HAP-1 (cell line): ENCODE measurements at places on chromosomes 2 and 18.

DNA sequence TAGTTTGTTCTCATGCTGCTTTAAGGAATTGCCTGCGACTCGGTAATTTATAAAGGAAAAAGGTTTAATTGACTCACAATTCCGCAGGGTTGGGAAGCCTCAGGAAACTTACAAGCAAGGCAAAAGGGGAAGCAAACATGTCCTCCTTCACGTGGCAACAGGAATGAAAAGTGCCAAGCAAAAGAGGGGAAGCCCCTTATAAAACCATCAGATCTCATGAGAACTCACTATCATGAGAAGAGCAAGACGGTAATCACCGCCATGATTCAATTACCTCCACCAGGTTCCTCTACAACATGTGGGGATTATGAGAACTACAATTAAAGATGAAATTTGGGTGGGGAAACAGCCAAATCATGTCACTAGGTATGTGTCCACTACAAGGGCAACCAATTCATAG lies 53.9 kb downstream of the MAP4K3 start:
- no peak for DNase-seq

DNA sequence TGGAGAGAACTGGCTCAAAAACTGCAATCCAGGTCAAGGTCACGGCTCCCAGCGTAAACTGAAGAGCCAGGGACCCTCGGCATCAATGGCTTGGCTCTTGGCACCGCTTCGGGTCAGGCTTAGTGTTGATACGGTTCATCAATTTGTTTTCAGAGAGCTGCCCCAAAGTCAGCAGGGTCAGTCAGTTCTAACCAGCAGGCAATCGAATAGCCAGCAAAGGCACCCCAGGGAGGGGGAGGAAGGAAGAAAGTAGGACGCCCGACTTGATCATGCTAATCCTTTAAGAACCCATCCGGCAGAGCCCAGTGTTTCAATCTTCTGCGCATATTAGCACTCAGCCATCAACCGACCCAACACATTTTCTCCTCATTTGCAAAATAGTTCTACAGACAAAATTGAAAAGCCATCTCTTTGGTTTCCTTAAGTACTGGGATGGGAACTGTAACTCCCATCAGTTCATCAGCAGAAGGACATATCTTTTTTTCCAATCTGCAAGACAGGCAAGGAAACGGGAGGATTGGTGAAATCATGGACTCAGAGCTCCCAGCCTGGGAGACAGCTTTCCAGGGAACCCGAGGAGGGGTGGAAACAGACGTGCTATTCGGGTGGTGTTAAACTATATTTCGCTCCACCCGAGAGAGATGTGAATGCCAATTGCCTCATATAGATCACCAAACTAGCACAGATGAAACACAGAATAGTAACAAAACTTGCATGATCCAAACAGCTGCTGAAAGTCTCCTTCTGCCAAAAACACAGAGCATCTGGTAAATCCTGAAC lies 40.7 kb upstream of the CABLES1 start:
- DNase-seq: no peak

DNA sequence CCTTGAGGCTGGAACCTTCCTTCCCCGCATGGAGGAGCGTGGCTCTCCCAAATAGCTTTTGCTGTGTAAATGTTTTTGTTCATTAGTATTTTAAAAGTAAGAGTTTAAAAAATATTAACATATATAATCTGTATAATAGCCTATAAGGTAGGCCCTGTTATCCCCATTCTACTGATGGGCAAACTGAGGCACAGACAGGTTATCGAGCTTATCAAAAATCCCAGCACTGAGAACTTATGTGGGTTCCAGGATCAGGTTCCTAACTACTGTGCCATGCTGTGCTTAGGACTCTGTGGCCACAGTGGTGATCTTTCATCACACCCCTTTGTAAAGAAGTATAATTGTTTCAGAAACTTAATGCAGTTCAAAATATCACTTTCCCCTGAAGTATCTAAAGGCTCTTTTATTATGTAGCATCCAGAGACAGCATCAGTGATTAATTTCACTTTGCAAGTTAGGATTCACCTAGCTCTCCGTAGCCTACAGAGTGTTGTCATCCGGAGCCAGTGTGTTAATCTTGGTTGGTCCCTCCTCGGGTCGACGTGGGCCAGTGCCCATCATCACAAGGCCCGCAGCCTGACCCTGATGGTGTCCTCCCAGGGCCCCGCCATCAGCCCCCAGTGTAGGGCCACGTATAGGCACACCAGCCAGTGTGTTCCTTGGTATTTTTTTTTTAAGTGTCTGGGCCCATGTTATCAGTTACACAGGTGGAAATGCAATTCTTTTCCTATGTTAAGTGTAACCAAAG lies 28.7 kb downstream of the CABLES1 start:
- DNase-seq: no peak

DNA sequence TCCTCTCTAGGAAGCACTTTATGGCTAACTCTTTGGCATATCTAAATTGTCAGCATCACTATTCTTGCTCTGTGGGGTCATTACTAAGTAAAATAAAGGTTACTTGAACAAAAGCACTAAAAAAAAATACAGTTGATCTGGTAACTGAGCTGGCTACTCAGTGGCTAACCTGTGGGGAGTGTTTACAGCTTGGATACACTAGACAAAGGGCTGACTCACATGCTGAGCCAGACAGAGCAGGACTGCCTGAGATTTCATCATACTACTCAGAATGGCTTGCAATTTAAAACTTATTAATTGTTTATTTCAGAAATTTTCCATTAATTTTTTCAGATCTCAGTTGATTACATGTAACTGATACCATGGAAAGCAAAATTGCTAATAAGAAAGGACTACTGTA lies 1690.4 kb upstream of the SLC39A10 start:
- no peak for DNase-seq

DNA sequence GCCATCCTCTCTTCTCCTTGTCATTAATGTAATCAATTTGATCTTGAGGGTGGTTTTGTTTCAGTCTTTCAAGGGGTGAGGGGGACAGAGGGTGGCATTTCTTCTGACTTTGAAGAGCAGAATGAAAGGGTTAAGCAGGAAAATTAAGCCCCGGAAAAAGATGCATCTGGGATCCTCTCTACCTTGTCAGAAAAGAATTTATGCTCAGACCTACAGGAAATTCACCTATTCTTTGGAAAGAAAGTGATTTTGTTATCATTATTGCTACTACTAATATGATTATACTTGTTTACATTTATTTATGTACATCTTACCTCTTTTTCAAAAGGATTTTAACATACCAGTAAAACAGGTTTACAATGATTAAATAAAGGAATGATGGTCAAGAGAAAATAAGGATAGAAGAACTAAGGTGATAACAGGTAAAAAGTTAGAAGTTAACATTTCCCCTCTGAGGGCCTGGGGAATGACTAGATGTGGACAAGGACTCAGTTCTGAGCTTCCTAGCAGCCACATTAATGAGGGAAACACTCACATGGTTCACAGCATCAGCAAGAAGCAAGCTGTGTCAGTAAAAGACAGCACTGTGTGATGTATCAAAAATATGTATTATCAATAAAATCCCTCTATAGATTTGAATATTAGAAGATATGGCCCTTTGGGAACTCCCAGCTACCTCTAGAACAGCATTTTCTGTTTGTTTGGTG lies 151.4 kb downstream of the MYCN start:
- DNase-seq: no peak

DNA sequence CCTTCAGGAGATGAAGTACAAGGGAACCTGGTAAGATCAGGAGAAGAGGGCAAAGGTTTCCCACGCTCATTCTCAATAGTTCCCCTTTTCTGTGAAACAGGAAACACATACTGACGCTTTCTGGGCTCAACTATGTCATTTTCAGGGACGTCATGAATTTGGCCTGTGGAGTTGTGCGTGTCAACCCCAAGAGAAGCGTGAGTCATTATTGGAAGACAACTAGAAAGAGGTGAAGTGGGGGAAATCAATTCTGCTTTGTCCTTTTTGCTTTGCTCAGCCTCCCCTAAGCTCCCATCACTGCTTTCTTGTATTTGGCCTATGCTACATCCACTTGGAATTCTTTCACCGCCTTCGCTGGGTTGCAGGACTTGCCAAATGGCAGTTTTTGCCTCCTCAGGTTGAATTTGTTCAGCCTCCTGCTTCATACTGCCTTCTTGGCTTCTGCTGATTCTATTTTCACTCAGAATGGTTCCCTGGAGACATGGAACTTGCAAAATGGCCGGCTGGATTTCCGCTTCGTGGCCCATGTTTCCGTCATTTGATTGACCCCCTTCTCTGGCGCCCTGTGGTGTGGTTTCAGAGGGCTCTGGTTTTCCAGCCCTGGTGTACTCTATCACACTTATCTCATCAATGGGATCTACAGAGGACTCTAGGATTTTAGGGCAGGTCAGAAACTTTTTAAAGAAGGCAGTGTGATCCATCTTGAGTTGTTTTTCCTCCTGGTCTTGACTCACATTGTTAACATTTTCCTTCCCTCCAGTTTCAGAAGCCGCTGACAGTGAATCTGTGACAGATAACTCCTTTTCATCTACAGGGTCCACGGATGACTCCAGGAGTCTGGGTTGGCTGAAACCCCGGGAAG lies 93.3 kb downstream of the ALPK2 start:
- DNase-seq: no peak

GRCh38 chr2:132605236-132606180 lies 64.5 kb downstream of the LYPD1 start:
- DNase-seq: no peak

DNA sequence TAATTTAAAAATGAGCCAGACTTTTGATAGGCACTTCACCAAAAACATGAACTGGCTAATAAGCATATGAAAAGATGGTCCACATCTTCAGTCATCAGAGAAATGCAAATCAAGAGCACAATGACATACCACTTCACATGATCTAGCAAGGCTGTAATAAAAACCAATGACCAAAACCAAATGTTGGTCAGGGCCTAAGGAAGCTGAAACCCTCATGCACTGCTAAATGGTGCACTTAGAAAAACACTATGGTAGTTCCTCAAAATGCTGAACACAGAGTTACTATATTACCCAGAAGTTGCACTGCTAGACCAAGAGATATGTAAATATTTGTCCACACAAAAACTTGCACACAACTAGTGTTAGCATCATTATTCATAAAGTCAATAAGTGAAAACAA lies 504.9 kb upstream of the SOX11 start:
- no peak for DNase-seq

GRCh38 chr2:134127496-134127895 lies 126.4 kb upstream of the MGAT5 start:
- DNase-seq: no peak

GRCh38 chr2:237351796-237352195 lies 62.2 kb downstream of the COL6A3 start:
- DNase-seq: no peak

DNA sequence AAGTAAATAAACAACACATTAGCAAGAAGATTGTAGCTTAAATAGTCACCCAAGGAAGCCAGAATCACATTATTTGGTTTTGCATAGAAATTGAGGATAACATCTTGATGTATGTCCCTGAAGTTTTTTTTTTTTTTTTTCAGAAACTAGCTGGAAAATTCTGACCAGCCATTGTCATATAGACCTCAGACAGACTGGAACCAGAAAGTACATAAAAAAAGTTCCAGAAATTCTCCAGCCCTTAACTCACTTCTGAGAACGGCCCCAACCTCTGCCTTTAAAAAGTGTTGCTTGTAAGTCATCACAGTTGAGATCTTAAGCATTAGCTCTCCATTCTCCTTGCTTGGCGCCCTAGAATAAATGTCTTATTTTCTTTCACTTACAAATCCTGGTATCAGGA lies 350.5 kb downstream of the CCDC85A start:
- no peak for DNase-seq

DNA sequence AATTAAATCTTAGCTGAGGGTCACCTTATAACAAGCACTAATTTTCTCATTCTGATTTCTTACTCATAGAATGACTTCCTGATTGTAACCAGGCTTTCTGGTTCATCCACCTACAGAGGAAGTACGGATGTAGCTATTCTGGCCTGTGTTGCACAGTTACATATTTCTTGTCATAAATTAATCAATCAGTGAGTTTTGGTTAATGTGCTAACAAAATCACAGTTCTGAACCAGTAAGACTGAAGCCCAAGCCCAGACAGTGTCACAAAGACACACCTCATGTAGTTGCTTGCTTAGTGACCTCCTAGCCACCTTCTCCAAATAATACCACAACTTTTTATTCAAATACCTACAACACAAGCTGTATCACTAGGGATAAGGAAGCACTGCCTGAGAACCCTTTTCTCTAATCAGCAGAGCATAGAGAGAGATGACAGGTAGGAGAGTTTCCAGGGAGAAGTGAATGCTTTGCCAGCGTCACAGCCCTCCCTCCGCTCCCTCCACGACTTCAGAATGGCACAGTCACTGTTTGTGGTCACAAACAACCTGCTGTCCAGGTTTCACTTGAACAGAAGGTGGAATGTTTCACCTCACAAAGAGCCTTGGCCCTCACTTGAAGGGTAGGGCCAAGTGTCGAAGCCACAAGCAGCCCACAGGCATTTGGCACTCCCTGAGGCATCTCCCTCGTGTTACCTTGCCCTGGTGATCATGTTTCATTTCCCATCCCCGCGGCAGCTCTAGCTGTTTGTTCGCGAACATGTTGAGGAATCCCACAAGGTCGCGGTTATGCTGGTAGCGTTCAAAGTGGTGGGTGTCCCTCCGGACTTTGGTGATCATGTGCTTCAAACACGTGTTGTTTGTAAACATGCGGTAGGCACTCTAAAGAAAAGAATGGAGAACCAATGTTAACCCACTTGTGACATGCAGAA lies 120.8 kb upstream of the STK17B start:
- no peak for DNase-seq

DNA sequence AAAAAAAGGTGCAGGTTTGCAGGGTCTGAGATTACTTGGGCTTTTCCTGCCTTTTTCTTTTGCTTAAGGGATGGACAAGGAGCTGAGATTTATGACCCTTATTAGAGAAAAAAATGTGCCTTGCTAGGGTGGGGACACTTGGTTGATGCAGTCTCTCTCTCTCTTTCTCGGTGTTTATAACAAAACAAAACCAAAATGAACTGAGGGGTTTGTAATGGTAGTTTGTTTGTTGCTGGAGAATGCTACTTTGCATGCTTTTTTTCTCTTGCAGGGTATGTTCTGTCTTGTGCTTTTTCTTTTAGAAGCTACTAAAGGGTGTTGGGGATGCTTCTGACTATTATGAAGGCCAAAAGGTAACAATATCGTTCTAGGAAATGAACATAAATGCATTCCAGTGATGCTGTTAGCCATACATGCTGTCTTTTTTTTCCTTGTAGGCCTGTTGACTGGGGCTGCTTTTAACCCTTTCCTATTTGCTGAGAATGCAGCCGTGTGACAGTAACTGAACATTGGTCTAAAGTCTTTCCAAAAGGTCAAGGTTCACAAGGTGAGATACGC lies 435 bp downstream of the ZNF532 start:
- DNase-seq: no peak

- DNase-seq: no peak
These were observed 104.5 kb downstream of the ZEB2 start for GRCh38 chr2:144415386-144415785.
